ENCODE measurements at places on chromosomes 3 and 15.

DNA sequence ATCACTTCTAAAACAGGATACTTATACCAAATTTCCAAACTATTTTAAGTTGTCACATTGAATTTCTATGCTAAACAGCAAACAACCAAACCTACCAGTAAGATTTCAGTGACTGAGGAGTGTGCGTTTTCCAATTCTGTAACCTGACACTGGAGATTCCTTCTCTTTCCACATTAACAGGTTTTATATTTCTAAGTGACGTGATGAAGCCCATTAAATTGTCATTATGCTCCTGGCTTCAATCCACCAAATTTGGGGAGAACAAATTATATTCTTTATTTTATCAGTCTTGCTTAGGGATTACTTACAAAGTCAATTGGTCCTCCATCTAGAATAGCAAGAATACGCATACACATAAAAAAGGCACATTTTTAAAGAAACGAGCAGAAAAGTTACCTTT is 764.8 kb upstream of the NR2F2 start:
- DNase-seq = no peak

- DNase-seq = no peak
Observed at GRCh38 chr15:99139276-99139675, 34.4 kb downstream of the SYNM start.

DNA sequence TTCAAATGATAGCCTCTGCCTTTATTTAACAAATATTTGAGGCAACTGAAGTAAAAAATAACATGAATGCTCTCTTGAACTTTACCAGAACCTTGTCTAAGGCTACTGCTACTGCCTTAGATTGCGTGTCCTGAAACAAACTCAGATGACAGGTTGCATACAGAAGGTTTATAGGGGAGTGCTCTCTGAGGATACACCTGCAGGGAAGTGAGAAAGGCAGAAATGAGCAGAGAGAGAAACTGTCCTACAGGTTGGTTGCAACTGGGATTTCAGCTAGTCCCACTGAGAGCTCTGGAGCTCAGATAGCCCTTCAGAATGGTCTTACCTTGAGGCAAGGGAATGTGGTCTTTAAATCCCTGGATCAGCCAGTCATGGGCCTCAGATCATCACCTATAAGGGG is 165.5 kb downstream of the IL5RA start:
- no peak for DNase-seq

DNA sequence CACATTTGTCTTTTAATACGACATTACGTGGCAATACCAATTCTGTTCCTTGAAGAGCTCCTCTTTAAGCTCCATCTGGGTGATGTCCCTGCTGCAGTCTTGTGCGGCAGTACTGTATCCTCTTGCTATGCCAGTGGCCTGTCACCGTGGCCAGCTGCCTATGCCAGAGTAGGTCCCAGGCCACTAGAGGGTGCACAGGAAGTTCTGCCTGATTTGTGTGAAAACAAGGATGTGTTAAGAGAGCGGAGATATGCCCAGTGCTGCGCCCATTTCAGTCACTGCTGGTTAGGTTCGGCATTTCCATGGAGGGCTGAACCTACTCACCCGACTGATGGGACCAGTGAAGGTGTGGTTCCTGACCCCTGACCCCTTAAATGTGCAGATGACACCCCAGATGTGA is 25.2 kb downstream of the NIPA1 start:
- DNase-seq = no peak

GRCh38 chr3:54087581-54088410 is 34.6 kb upstream of the CACNA2D3 start:
- no peak for DNase-seq

DNA sequence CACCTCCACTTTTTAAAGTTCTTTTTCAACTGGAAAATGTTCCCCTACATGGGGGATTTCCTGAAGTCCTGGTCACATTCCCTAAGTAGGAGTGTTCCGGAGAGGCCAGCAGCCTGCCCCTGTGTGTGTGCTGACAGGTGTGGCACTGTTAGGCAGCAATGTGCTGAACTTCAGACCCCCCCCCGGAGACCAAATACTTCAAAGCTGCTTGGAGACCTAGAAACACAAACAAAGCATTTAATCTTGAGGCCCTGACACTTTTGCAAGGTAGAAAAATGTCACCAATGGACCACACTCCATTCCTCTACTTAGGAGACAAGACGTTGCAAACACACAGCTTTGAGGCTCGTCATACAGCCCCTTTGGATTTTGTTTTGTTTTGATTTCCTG is 259.6 kb upstream of the CTNNB1 start:
- no peak for DNase-seq

GRCh38 chr15:67103869-67104268 is 38.5 kb downstream of the SMAD3 start:
- no peak for DNase-seq

DNA sequence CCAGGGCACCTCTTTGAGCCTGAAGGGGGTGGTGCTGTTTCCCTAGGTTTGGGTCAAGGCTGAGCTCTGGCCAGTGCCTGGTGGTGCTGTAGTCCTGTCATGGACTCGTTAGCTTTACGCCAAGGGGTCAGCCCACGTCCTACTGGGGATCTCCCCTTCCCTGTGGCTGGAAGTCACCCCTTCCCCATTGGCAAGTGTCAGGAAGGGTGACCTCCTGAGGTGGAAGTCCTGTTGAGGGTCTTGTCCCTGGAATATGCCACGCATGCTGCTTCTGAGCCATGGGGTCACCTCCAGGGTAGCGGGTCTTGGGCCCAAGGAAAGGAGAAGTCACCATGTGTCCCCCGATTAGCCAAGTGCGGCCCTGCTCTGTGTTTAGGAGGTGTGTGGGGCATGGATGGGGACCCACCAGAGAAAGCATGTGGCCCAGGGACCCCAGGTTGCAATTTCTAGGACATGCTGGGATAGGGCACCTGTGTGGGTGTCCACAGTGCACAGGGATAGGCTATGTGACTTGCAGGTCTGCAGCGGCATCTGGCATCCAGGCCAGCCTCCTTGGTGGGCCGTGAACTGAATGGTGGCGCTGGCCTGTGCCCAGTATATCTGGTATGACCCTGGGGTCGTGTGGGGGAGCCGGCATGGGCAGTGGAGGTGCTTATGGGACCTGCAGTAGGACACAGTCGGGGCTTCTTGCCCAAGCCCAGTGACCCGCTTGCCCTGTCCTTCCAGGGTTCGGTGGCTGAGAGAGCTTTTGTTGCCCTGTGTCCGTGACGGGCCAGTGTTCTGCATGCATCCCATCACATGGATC is 226.7 kb downstream of the SNRPN start:
- DNase-seq = no peak

DNA sequence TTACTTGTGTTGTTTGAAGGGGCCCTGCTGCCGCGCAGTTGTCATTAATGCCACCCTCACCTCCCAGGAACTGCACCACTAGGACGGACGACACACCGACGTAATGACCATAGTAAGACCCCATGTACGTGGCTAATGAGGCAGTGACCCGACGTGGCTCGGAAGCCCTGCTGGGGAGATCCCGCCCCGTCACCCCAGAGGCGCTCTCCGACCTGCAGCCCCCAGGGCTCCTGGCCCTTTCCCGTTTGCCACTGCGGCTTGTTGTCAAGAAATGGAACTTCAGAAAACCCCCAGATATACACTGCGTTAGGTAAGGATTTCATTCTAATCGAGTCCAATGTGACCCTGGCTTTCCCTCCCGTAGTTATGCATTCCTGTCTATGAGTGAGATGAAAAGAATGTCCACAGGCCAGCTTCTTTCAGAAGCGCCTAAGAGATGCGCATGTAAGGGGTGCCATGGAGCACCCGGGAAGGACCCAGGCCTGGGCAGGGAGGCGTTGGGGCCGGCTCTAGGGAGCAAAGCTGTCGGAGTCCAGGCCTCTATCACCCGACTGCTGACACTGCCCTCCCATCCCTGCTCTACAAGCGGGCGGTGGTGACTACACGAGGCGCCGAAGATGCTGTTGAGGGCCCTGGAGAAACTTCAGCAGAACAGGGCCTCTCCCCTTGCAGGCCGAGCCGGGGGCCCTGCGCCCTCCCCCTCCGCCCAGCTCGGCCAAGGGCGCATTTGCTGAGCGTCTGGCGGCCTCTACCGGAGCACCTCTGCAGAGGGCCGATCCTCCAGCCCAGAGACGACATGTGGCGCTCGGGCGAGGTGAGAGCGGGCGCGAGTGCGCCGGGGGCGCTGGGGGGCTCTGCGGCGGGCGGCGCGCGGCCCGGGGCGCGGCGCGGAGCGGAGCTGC is at the start of gene GABRA5:
GABRA5 (plus strand) TSS at position 765 of the 902 bp plus-strand sequence. CDS start 2,187 bp downstream, outside the sequence.
- no peak for DNase-seq

DNA sequence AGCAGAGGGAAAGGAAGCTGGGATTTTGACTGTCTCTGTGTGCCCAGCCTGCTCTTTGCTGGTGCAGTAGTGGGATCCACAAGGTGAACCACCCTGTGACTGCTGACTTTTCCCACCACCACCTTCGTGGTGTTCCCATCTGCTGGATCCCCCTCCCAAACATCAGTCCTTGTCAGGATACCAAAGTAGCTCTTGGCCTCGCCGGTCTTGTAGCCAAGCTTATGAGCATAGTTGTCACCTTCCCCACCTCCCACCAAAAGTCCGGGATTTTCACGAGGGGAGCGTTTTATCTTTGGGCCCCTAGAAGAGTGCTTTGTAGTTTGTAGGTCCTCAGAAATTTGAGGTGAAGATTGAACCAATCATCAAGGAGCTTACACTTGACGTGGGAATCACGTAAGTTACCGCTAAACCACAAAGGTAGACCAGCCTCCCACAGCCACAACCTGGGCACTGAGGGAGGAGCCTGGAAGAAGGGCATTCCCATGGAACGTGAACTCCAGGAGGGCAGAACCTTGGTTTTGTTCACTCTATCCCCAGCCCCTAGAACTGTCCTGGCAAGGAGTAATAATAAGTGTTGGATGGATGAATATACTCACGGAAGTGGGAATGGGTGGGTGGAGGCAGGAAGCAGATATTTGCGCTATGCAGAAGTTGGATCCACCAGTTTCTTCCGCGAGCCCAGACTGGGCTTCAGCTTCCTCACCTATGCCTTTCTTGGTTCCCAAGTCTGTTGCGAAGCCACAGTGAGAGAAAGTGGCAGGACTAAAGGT is 814 bp upstream of the TEX264 start:
- DNase-seq = no peak

DNA sequence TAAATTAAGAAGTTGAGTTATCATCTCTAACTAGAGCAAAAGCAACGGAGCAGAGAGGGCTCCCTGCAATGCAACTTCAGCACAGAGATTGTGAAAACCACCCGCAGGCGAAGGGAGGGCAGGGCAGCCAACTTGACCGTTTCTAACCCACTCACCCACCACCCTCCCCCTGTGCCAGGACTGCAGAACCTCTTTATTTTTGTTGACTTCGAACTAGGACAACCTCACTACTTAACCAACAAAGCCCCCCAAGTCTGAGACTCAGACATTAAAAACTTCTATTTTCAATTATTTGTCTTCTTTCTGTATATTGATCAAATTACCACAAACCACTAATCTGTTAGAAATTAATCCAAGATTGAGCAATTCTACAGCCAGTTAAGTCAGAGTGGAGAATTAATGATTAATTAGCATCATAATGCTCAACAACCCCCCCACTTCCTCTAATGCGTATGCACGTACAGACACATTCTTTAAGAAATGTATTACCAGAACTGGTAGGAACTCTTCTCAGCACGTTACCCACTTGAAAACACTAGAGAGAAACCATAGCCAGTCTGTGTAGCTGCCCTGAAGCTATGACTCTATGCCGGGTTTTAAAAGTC is 2.0 kb downstream of the MGLL start:
- no peak for DNase-seq

DNA sequence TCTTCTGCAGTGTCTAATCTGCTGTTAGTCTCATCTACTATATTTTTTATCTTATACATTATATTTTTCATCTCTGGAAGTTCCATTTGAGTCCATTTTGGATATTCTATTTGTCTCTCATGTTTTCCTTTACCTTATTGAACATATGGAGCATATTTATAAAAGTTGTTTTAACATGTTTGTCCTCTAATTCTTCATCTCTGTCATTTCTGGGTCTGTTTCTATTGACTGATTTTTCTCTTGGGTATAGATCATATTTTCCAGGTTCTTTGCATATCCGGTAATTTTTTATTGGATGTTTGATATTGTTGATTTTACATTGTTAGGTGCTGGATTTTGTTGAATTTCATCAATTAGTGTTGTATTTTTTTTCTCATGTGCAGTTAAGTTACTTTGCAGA is 37.5 kb upstream of the KLHL24 start:
- no peak for DNase-seq

GRCh38 chr3:72290859-72291638 is 506.1 kb upstream of the PROK2 start:
- DNase-seq = no peak

DNA sequence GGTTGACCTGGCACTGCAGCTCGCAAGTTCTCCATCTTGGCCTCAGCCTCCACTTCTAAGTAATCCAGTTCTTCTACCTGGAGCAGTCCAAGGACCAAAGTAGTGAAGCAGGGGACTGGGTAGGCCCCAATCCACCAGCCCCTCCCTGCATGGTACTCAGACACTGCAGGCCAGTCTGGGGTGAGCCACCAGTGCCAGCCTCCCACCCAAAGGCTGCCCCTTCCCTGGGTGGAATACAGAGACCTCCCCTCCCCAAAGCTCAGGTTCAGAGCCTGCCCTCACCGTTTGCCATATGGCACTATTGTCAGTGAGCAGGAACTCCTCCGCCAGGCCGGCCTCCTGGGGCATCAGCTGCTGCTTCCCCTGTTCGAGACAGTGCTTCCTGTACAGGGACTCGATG is 10.8 kb downstream of the POLG start:
- DNase-seq = no peak
